Stimulated activated CD4-positive, alpha-beta T cell treated with anti-CD3 and anti-CD28 coated beads, Interleukin-1b, Interleukin-23, amount 100 ng/mL, for 1 hour (primary cell): ENCODE measurements at places on chromosomes 11 and 22.

DNA sequence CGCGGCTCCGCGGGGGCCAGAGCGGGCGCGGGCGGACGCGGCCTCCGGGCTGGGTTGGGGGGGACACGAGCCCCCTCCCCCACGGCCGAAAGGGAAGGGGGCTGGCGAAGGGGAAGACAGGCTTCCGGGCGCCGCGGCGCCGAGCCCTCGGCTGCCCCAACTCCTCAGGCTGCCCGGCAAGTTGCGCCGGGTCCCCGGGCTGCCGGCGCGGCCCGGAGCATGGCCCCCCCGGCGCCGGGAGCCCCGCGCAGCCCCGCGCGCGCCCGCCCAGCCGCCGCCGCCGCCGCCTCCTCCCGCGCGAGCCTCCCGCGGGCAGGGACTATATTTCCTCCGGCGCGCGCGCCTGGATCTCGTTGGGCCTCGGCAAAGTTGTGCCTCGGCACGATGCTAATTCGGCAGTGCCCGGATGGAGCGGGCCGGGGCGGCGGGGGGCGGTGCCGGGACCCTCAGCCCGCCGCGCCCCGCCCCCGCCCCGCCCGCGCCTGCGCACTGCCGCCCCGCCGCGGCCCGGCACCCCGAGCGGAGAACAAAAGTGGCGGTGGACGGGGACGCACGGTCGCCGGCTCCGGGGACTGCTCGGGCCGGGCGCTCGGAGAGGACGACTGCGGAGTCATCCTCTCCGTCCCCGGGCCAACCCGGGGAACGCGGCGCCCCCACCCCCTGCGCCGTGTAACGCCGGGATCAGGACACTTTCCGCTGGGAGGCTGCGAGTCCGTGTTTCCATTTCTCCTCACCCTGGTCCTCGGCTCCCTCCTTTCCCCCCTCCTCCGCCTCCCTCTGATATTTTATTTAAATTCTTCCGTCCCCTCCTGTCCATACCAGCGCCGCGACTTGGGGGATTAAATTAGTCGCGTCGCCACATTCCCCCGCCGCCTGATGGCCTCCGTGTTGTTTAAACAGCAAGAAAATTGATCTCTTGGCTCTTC is at the start of gene PHF21B:
Gene PHF21B, minus strand, starts transcription at position 400 of the 926 bp plus-strand sequence. CDS start 456 bp downstream, outside the sequence.
- peak; percentile 4 for DNase-seq

- no peak for DNase-seq
These were observed 512.2 kb upstream of the ARHGAP42 start for GRCh38 chr11:100174881-100175280.

DNA sequence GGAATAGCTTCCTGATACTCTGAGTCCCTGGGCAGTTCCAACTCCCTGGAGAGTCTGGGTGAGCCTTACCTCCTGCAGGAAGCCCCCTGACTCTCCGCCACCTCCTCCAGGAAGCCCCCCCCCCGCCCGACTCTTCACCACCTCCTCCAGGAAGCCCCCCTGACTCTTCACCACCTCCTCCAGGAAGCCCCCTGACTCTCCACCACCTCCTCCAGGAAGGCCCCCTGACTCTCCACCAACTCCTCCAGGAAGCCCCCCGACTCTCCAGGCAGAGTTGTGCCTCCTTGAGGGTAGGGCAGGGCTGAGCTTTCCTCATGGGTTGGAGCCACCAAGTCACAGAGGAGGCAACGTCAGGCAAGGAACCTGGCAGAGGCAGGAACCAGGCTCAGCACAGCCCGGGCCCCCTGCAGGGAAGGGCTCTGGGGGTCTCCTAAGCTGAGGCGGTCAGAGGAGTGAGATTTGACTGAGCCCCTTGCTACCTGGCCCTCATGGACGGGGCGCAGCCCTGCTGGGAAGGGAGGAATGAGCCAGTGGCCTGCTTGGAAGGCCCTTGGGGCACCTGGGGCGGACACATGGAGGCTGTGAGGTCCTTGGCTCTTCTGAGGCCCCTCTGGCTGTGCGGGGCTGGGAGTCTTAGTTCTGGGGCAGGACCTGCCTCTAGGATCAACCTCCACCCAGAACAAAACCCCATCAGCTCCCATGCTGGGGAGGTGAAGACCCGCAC is 18.1 kb downstream of the MRGPRG start:
- no peak for DNase-seq

- DNase-seq: no peak
These were observed 42.4 kb downstream of the AMPD3 start for GRCh38 chr11:10497371-10498021.

GRCh38 chr11:70343636-70344035 is 54.7 kb upstream of the CTTN start:
- DNase-seq: no peak

DNA sequence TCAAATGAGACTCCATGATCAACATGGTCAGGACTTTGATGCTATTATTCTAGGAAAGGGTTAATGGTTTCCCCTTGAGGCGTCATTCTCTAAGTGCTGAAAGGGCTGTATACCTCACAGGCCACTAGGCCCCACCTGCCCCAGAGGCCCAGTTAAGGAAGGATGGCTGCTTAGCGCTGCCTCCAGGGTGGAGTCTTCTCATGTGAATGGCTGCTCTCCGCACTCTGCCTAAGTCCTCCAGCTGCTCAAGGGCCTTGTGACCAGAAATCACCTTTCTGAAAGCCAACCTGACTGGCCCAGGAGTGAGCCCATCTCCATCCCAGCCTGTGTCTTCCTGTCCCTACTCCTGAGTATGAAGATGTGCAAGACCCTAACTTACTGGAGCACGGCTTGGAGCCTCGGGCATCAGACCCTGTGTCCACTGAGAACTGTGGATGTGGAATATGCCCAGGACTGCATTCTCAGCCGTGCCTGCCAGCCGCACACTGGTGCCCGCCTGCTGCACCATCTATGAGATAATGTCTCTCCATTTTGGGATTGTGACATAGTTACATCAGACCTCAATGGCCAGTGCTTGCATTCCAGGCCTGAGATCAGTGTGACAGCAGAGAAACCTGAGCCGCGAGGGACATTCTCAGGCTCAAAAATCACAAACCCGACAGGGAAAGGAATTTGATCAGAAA is 51.0 kb downstream of the SNX19 start:
- no peak for DNase-seq

GRCh38 chr11:80861193-80861592 is 1420.4 kb upstream of the TENM4 start:
- no peak for DNase-seq

DNA sequence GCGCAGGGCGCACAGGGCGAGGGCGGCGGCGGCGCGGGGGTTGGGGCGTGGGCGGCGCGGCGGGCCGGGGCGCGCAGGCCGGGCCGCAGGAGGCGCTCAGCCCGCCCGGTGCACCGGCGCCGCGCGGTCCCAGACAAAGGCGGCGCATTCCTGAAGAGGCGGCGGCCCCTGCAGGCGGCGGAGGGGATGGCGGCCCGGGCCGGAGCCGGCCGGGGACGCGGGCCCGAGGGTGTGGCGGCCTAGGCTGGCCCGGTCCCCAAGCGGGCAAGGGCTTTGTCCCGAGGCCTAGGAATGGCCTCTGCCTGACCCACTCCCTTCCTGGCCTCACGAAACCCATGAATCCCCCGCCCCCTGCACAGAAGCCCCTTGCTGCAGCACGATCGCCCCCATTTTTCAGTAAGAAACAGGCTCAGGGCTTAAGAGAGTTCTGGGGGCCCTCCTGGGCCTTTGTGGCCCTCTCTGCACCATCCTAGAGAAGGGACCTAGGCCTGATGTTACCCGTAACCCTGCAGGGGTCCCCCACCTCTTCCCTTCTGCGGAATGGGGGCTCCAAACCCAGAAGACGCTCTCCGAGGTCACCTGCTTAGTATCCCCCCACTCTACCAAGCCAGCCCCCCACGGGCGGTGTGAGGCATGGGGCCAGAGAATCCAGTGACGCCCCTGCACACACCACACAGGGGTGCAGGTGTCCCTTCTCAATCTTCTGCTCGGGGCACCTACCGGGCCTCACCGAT is at the start of gene RTN4R:
Gene RTN4R, minus strand, starts transcription at position 40 of the 734 bp plus-strand sequence. CDS start 226 bp downstream, outside the sequence.
- DNase-seq: peak; percentile 9

DNA sequence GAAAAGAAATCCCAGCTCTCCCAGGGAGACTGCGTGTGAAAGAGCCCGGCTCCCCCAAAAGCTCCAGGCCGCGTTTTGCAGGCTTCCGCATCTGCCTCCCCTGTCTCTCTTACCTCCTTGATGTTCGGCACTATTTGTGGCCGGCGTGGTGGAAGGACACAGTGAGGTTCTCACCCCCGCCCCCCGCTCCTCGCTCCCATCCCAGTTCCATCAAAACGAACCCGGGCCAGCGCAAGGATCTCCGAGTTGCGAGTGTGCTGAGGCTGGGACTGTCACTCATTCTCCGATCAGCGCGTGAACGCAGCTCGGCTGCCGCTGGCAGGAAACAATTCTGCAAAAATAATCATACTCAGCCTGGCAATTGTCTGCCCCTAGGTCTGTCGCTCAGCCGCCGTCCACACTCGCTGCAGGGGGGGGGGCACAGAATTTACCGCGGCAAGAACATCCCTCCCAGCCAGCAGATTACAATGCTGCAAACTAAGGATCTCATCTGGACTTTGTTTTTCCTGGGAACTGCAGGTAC is at the start of gene NCAM1:
Gene NCAM1, plus strand, starts transcription at position 275 of the 523 bp plus-strand sequence.
- DNase-seq: no peak

DNA sequence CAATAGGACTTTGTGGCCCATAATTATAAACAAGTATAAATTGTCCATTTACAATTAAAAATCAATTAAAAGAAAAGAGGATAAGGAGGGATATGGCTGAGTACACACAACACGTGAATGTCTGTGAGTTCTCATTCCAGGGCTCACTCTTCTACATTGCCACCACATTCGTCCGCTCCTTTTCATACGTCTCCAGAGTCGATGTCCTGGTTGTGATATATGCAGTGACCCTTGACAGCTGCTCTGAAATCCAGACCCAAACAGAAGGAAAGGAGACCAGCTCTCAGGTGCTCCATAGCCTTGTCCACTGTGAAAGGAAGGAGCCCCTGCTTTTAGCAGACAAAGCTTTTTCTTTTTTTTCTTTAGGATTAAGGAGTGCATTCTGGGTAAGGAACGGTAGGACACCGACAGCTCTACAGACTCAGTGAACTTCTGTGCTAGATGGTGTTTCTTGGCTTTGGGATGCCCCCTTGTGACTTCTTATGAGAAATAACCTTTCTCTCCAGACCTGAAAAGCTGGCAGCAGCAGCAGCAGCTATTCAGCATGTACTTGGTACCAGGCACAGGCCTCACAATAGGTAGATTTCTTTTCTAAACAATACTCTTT is 19.7 kb upstream of the DNAJB13 start:
- no peak for DNase-seq

- no peak for DNase-seq
These were observed 56.3 kb downstream of the KREMEN1 start for GRCh38 chr22:29128891-29129807.

- DNase-seq: no peak
These were observed 9.9 kb upstream of the CACNG2 start for GRCh38 chr22:36713436-36713835.

- DNase-seq: no peak
These were observed 164.5 kb upstream of the POU2AF2 start for GRCh38 chr11:111081021-111081511.

DNA sequence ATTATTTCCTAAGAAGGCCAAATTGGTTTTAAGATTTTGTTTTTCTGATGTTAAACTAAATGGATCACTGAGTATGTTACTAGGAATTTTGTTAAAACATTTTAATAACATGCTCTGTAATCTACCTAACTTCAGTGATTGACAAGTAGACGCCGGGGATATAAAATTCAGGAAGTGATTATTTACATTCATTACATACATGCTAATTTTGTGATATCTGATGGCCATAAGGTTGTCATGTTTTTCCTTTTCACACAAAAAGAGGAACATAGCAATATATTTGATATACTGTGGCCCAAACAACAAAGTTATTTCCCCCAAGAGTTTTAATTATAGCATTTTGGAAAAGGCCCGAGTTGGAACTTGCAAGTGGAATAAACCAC is 12.1 kb downstream of the SCUBE1 start:
- no peak for DNase-seq

DNA sequence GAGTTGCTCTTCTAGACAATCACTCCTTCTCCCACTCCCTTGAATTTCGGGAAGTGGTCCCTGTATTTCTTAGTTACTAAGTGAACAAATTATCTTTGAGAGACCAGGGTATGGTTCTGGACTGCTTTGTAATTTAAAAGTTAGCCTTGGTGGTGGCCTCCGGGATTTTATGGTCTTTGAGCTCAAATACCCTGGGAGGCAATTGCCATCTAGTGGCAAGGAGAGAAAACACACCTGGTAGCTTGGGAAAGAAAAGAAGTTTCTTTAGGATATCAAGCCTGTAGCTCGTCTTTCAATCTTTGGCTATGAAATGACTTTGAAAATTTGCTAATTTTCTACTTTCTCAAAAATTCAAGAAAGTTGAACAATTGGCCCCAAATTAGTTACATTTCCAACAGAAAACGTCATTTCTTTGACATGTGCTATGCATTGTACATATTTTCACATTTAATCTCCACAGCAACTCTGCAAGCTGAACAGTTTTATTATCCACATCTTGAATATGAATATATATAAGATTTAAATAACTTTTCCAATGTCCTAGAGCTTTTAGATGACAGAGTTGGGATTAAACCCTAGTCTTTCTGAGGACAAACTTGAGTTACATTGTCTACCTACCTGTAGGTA is 39.1 kb downstream of the MMP27 start:
- no peak for DNase-seq

- no peak for DNase-seq
These were observed 115.7 kb upstream of the NNMT start for GRCh38 chr11:114180301-114181055.

GRCh38 chr11:2211113-2211971 is 39.7 kb upstream of the TH start:
- DNase-seq: no peak

DNA sequence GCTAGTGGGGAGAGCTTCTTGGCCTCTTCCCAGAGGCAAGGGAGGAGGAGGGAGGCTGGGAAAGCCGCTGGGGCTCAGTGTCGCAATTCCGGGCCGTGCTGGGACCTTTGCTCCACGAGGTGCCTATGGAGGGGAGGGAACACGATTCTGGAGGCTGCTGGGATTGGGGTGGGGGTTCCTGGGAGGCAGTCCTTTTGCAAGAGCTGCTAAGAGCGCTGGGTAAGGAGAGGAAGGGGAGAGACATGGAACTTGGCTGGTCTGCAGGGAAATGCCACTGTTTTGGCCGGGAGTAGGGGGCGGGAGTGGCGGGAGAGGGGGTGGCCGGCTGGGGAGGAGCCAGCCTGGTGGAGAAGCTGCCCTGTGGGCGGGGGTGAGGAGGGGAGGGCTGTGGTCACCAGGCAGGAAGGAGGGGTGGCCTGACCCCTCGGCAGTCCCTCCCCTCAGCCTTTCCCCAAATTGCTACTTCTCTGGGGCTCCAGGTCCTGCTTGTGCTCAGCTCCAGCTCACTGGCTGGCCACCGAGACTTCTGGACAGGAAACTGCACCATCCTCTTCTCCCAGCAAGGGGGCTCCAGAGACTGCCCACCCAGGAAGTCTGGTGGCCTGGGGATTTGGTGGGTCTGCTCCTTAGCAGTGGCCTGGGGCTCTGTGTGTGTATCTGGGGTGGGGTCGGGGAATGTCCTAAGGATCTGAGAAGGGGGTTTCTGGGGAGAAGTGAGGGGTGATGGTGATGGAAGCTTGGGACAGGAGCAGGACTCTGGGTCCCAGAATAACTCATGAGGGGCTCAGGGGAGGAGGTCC is at the start of gene NR1H3:
Gene NR1H3, plus strand, starts transcription at position 480 of the 800 bp plus-strand sequence. CDS start 1,221 bp downstream, outside the sequence.
- no peak for DNase-seq

DNA sequence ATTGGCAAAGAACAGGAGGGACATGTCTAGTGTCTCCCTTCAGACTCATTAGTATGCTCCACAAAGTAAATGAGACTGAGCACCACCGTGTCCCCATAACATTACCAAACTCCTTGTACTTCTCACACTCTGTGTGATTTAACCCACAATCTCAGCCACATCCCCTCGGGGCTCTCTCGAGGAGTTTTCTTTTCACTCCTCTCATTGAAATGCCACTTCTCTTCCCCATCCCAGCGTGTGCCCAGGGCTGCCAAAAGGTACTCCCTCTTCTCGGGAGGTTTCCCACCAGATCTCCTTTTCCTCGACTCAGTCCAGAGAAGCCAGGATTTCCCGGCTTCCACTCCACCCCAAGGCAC is 1.1 kb downstream of the RBFOX2 start:
- DNase-seq: no peak
